ENCODE measurements at places on chromosomes 2 and 18. TPM values are rescaled to one million over a fixed set of nuclear protein-coding genes. Genes with fewer than 3 reads are reported as not detected.
A peak's percentile ranks its signal among the peaks of the same experiment; 100 is the strongest.

GRCh38 chr2:163565192-163565591 is 170.6 kb downstream of the FIGN start:
- no peaks in the 10 kb centered on the region for H3K36me3 ChIP-seq
- H3K27me3 ChIP-seq, result no peaks in the 10 kb centered on the region
- no peak for DNase-seq
- H3K27ac ChIP-seq, result no peak overlapping the region
- H3K4me1 ChIP-seq, result no peaks in the 10 kb centered on the region
- H3K4me3 ChIP-seq, result no peak overlapping the region

GRCh38 chr2:224366267-224366844 is 35.6 kb downstream of the FAM124B start:
- H3K4me1 ChIP-seq, result no peaks in the 10 kb centered on the region
- H3K36me3 ChIP-seq, result no peaks in the 10 kb centered on the region
- H3K4me3 ChIP-seq, result no peak overlapping the region
- peak; percentile 45 for DNase-seq

GRCh38 chr2:234679741-234680687 is 183.1 kb upstream of the ARL4C start:
- no peaks in the 10 kb centered on the region for H3K36me3 ChIP-seq
- no peaks in the 10 kb centered on the region for H3K27me3 ChIP-seq
- peak; percentile 55 for DNase-seq
- no peak overlapping the region for H3K4me3 ChIP-seq
- peaks cover 23% of the 10 kb centered on the region for H3K4me1 ChIP-seq

- no peaks in the 10 kb centered on the region for H3K27me3 ChIP-seq
- no peaks in the 10 kb centered on the region for H3K36me3 ChIP-seq
- no peak overlapping the region for H3K27ac ChIP-seq
- no peak overlapping the region for H3K4me3 ChIP-seq
- H3K4me1 ChIP-seq, result peaks cover 2% of the 10 kb centered on the region
- DNase-seq, result no peak
Measured at GRCh38 chr2:19807866-19808265, 93.9 kb downstream of the TTC32 start.

The CERKL gene
- total RNA-seq, result 1.3 TPM

DNA sequence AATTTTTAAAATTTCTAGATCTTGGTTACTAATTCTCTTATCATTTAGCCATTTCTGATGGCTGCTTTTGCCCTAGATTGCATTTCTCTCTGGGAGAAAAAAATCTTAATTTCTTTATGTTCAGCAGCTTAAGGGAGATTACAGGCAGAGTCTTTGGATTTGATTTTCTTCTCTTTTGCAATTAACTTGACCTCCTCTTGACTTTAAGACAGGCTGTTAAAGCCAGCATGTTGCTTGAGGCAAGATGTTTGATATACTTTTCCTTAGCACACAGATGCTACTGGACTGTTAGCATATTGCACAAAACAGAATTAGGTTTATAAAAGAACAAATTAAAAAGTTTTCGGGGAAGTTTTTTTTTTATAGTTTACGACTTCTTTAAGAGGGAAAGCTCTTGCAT is 50.0 kb downstream of the XRCC5 start:
- H3K4me3 ChIP-seq, result no peak overlapping the region
- no peak overlapping the region for H3K27ac ChIP-seq
- DNase-seq, result no peak
- no peaks in the 10 kb centered on the region for H3K4me1 ChIP-seq
- peaks cover 92% of the 10 kb centered on the region for H3K36me3 ChIP-seq

The EGR4 gene
- total RNA-seq, result not detected

The FAM237A gene
- total RNA-seq, result not detected

GRCh38 chr18:42861271-42861670 is 254.2 kb downstream of the RIT2 start:
- H3K4me1 ChIP-seq, result no peaks in the 10 kb centered on the region
- H3K4me3 ChIP-seq, result no peak overlapping the region
- H3K36me3 ChIP-seq, result no peaks in the 10 kb centered on the region

GRCh38 chr2:4356541-4356940 is 653.2 kb downstream of the DCDC2C start:
- H3K36me3 ChIP-seq, result no peaks in the 10 kb centered on the region
- DNase-seq, result no peak
- H3K27me3 ChIP-seq, result no peaks in the 10 kb centered on the region
- no peak overlapping the region for H3K4me3 ChIP-seq
- H3K27ac ChIP-seq, result no peak overlapping the region

GRCh38 chr2:10368491-10369231 is 66.0 kb downstream of the HPCAL1 start:
- peaks cover 50% of the 10 kb centered on the region for H3K4me1 ChIP-seq
- H3K27ac ChIP-seq, result peak overlapping the region; percentile 78
- no peaks in the 10 kb centered on the region for H3K27me3 ChIP-seq

The RTKN gene
- total RNA-seq, result 16.5 TPM

- no peak overlapping the region for H3K27ac ChIP-seq
- H3K4me3 ChIP-seq, result no peak overlapping the region
- DNase-seq, result no peak
Measured at GRCh38 chr2:40279001-40279400, 172.9 kb downstream of the SLC8A1 start.

The CYRIA gene
- total RNA-seq, result 10.5 TPM

The CRYGD gene
- not detected for total RNA-seq

The STARD6 gene
- total RNA-seq, result not detected

The ATOH8 gene
- 9.7 TPM for total RNA-seq

The EIF4E2 gene
- total RNA-seq, result 28.6 TPM

- H3K36me3 ChIP-seq, result no peaks in the 10 kb centered on the region
- peaks cover 25% of the 10 kb centered on the region for H3K4me1 ChIP-seq
- peaks cover 27% of the 10 kb centered on the region for H3K27me3 ChIP-seq
- no peak overlapping the region for H3K27ac ChIP-seq
- DNase-seq, result peak; percentile 77
- H3K4me3 ChIP-seq, result peak overlapping the region; percentile 37
Measured at GRCh38 chr2:232418466-232419244, 12.0 kb downstream of the ALPG start.

DNA sequence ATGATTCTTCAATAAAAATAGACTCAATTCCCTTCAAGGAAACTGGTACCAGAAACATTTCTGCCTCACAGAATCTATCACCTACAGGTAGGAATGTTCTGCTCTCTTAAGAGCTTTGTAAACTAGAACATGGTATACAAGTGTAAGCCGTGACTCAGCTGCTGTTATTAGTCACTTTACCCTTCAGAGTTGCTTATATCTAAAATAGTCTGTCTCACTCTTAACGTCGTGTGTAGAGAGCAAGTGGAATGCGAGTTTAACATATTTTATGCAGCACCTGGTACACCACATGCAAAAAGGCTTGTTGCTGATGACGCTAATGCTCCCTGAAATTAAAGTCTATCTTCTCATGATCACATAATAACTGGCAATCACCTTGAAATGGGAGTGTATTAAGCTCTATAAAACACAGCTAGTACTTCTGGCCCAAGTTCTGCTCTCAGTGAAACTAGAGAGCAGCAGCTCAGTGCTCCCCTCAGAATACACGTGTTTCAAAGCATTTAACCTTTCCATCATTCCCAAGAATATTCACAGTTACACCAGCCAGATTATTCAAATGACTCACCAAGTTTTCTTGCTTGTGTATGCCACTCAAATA is 420.0 kb downstream of the ZEB2 start:
- no peak for DNase-seq
- H3K4me3 ChIP-seq, result no peak overlapping the region
- H3K27me3 ChIP-seq, result no peaks in the 10 kb centered on the region
- peaks cover 6% of the 10 kb centered on the region for H3K36me3 ChIP-seq
- peaks cover 6% of the 10 kb centered on the region for H3K4me1 ChIP-seq

DNA sequence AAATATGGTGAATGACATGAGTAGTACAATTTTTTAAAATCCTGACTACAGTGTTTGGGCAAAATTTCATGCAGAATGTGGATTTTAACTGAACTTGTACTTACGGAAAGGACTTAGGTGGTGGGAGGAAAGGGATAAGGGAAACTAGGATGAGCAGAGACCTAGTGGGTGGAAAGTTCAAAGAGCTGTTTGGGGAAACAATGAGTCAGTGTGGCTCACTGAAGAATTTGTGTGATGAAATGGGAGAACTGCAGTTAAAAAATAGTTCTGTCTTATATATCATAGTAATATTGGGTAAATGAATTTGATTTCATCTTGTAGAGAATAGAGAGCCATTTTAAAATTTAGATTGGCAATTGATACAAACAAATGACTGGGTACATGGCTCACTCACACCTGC is 220.1 kb upstream of the CTAGE1 start:
- no peaks in the 10 kb centered on the region for H3K36me3 ChIP-seq
- DNase-seq, result no peak
- H3K4me1 ChIP-seq, result no peaks in the 10 kb centered on the region
- no peaks in the 10 kb centered on the region for H3K27me3 ChIP-seq
- H3K4me3 ChIP-seq, result no peak overlapping the region

- no peaks in the 10 kb centered on the region for H3K27me3 ChIP-seq
- no peaks in the 10 kb centered on the region for H3K36me3 ChIP-seq
- DNase-seq, result no peak
- peaks cover 21% of the 10 kb centered on the region for H3K4me1 ChIP-seq
- H3K4me3 ChIP-seq, result no peak overlapping the region
- no peak overlapping the region for H3K27ac ChIP-seq
Measured at GRCh38 chr2:101704046-101704466, 6.5 kb downstream of the MAP4K4 start.

The ABCG8 gene
- total RNA-seq, result 8.9 TPM

DNA sequence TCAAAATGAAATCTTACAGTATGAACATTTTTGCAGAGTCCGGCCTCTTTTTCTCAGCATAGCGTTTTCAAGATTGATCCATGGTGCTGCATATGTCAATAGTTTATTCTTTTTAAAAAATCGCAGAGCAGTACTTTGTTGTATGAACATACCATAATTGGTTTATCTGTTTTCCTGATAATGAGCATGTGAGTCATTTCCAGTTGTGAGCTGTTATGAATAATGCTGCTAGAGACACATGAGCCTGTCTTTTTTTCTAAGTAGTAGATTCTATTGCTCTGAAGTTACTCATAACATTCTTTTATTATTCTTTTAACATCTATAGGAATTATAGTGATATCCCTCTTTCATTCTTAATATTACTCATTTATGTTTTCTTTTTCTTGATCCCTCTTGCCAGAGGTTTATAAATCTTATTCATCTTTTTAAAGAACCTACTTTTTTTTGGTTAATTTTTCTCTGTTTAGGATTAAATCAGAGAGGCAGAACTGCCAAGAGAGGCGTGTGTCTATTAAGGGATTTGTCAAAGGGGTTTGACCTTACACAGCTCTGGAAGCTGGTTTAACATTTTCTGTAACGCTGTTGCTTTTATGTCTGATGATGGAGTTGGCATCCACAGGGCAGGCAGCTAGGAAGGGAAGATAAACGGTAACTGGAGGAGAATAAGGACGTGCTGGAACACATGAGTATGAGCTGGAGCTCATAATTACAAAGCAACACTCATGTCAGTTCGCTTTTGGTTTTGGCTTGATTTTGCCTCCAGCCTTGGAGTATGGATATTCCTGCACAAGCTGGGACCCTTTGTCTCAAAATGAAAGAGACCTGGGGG is 47.4 kb downstream of the MGAT5 start:
- H3K27ac ChIP-seq, result peak overlapping the region; percentile 5
- DNase-seq, result no peak
- H3K36me3 ChIP-seq, result no peaks in the 10 kb centered on the region

The TMBIM1 gene
- 103 TPM for total RNA-seq

- H3K4me1 ChIP-seq, result peaks cover 6% of the 10 kb centered on the region
- peak; percentile 54 for DNase-seq
- no peak overlapping the region for H3K27ac ChIP-seq
- H3K36me3 ChIP-seq, result no peaks in the 10 kb centered on the region
- no peak overlapping the region for H3K4me3 ChIP-seq
Measured at GRCh38 chr2:152594022-152594766, 123.1 kb downstream of the PRPF40A start.

The C2orf92 gene
- not detected for total RNA-seq

The LOXL3 gene
- total RNA-seq, result 49.0 TPM

DNA sequence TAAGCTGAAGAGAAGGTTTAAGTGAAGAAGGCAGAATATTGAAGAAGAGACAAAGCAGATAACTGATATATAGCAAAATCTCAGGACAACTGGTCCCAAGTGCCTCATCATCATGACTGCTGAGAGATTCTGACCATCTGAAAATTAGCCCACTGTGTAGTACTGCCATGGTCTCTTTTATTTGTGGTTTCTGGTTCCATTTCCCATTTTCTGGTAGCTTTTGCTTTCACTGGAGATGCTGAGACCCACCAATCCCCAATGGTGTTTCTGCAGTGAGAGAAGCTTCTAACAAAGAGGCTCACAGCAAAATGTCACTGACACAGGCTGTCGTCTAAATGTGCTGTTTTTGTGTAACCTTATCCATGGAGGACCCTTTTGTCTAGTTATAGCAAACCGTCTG is 79.5 kb downstream of the TMEM163 start:
- H3K4me3 ChIP-seq, result no peak overlapping the region
- no peaks in the 10 kb centered on the region for H3K27me3 ChIP-seq
- no peak overlapping the region for H3K27ac ChIP-seq
- H3K4me1 ChIP-seq, result no peaks in the 10 kb centered on the region
- no peak for DNase-seq
- H3K36me3 ChIP-seq, result no peaks in the 10 kb centered on the region

The NAT8 gene
- total RNA-seq, result not detected

GRCh38 chr2:11901351-11902069 is 155.1 kb downstream of the LPIN1 start:
- no peak overlapping the region for H3K4me3 ChIP-seq
- H3K36me3 ChIP-seq, result no peaks in the 10 kb centered on the region
- no peaks in the 10 kb centered on the region for H3K27me3 ChIP-seq
- no peak for DNase-seq
- H3K27ac ChIP-seq, result no peak overlapping the region
- H3K4me1 ChIP-seq, result no peaks in the 10 kb centered on the region

GRCh38 chr2:144508172-144508851 is 11.6 kb downstream of the ZEB2 start:
- peaks cover 19% of the 10 kb centered on the region for H3K27me3 ChIP-seq
- no peak for DNase-seq
- peaks cover 7% of the 10 kb centered on the region for H3K4me1 ChIP-seq
- H3K4me3 ChIP-seq, result no peak overlapping the region

GRCh38 chr2:240809276-240809675 is 10.7 kb downstream of the KIF1A start:
- no peaks in the 10 kb centered on the region for H3K27me3 ChIP-seq
- no peak overlapping the region for H3K27ac ChIP-seq
- H3K4me1 ChIP-seq, result no peaks in the 10 kb centered on the region
- no peaks in the 10 kb centered on the region for H3K36me3 ChIP-seq

The ECEL1 gene
- not detected for total RNA-seq

GRCh38 chr2:19673213-19673791 is 228.5 kb downstream of the TTC32 start:
- H3K27me3 ChIP-seq, result no peaks in the 10 kb centered on the region
- no peak overlapping the region for H3K4me3 ChIP-seq
- H3K4me1 ChIP-seq, result no peaks in the 10 kb centered on the region
- DNase-seq, result peak; percentile 18
- no peaks in the 10 kb centered on the region for H3K36me3 ChIP-seq

GRCh38 chr2:41709702-41710599 is 337.9 kb upstream of the PKDCC start:
- no peaks in the 10 kb centered on the region for H3K4me1 ChIP-seq
- H3K4me3 ChIP-seq, result no peak overlapping the region
- H3K36me3 ChIP-seq, result no peaks in the 10 kb centered on the region
- H3K27me3 ChIP-seq, result no peaks in the 10 kb centered on the region
- DNase-seq, result no peak
